ENCODE measurements at places on chromosomes 12 and 14.

DNA sequence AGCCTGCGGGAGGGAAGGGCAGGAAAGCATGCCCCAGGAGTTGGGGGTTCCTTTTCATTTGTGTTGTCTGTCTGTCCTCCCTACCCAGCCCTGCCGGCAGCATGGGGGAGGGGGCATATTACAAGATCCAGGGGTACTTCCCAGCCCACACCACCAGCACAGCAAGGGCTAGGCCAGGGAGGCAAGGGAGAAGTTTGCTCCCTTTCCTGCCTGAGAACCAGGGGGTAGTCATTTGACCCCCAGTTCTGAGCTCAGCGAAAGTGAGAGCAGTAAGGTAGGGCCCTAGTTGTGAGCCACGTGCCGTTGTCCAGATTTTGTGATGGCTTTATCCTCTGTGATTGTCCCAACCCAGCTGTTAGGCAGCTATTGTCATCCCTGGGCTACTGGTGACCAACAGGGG is 364.7 kb downstream of the BCL11B start:
- no peak for DNase-seq

- no peak for DNase-seq
These were observed 361.2 kb downstream of the ATP23 start for GRCh38 chr12:58302487-58303011.

- no peak for DNase-seq
These were observed at the start of gene SOCS2 for GRCh38 chr12:93571925-93572711. Gene SOCS2 (plus strand): TSS chr12:93572675. CDS start chr12:93572898, 223 bp downstream.

- DNase-seq, result no peak
These were observed 4.9 kb upstream of the KLHL33 start for GRCh38 chr14:20440882-20441281.

GRCh38 chr12:12230275-12230674 is 36.6 kb downstream of the LRP6 start:
- no peak for DNase-seq

GRCh38 chr14:35362450-35362849 is 42.1 kb downstream of the NFKBIA start:
- no peak for DNase-seq

DNA sequence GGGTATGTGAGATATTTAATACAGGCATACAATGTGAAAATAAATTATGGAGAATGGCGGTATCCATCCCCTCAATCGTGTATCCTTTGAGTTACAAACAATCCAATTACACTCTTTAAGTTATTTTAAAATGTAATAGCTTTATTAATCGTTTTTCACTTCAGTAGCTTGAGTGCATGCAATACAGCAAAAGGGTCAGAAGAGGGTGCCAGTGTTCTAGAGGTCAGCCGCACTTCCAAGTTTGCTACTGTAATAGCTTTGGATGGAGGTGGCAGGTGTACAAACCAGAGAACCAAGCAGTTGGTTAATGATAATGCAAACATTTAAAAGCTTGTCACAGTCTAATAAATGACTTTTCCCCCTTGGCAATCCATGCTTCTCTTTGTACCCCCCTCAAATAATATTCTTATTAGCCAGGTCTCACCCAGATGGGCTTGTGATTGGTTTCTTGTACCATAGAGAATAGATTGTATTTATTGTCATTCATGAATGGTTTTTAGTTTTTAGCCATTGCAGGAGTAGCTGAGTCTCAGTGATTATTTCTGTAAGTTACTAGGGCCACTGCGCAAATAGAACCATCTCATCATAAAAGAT is 127.0 kb downstream of the ERC1 start:
- peak; percentile 48 for DNase-seq

- no peak for DNase-seq
These were observed 6.6 kb upstream of the KRT7 start for GRCh38 chr12:52226446-52226845.

DNA sequence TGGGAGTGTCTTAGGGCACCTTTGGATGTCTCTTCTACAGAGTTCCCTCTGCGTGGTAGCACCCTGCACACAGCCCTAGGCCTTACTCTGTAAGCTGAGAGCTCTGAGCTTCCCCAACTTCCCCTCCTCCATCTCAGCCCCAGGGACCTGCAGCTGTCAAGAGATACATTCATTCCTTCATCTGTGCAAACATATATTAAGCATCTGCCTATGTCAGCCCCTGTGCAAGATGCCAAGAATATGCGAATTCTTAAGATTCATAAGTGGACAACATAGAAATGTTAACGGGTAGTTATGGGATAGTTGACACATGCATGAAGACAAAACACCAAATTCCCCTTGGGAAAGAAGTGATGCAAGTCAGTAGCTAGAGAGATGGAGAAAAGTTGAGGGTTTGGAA is 190.8 kb downstream of the SLC41A2 start:
- no peak for DNase-seq

GRCh38 chr12:128844031-128844635 is 9.1 kb upstream of the GLT1D1 start:
- DNase-seq, result no peak

DNA sequence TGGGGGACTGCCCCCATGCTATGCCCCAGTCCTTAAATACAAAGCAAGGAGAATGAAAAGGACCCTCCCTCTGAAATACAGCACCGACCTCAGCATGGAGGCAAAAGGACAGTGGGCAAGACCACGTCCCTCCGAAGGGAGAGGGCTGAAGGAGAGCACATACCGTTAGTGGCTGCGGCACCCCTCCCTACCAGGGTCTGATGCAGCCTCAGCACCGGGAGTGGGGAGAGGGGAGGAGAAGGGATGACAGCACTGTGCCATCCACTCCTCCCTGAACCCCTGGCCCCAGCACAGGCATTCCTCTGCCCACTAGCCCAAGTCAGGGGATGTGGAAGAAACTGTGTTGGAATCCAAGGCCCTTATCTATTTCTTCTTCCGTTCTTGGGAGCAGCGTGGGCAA is 3.6 kb upstream of the ACRBP start:
- no peak for DNase-seq

Data from stimulated activated CD8-positive, alpha-beta memory T cell treated with anti-CD3 and anti-CD28 coated beads, Interleukin-7, amount 100 ng/mL, for 4 hours (primary cell).